Suppressor macrophage treated with lipopolysaccharide for 4 hours (primary cell): ENCODE measurements at places on chromosomes 2 and 18.

GRCh38 chr18:54777118-54777791 is 51.0 kb upstream of the RAB27B start:
- no peak for DNase-seq

- no peak for DNase-seq
Measured at GRCh38 chr2:55768991-55769390, 75.3 kb upstream of the PNPT1 start.

- no peak for DNase-seq
Measured at GRCh38 chr2:112156152-112156986, 18.2 kb downstream of the FBLN7 start.

GRCh38 chr18:79819064-79819967 is 21.6 kb downstream of the KCNG2 start:
- no peak for DNase-seq

DNA sequence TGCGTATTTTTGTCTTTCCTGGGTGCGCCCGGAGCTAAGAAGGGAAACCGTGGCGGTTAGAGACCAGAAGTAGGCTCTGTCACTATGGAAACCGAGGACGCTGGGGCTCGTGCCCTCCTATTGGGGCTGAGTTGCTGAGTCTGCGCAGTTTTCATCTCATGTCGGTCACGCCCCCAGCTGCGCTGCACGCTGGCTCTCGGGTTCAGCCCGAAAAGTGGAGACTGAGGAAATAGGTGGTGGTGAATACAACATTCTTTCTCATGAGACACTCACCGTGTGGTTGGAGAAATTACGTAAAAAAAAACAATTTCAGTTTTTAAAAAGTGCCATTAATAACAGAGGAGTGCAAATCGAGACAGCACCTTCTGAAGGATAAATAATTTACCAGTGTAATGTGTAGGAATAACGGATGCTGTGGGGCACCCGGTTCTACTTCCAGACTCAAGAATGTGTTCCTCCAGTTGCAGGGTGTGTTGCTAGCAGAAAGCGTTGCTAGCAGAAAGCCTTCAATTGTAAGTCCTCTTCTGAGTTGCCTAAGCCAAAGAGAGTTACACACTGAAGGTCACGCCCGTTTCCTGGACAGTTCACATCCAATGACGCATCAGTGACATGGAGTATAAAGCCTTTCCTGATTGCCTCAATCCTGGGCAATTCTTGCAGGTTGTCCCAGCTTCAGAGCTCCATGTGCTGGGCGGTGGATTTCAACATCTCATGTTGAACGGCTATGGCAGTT is 20.4 kb upstream of the CXXC1 start:
- DNase-seq, result peak; percentile 99

DNA sequence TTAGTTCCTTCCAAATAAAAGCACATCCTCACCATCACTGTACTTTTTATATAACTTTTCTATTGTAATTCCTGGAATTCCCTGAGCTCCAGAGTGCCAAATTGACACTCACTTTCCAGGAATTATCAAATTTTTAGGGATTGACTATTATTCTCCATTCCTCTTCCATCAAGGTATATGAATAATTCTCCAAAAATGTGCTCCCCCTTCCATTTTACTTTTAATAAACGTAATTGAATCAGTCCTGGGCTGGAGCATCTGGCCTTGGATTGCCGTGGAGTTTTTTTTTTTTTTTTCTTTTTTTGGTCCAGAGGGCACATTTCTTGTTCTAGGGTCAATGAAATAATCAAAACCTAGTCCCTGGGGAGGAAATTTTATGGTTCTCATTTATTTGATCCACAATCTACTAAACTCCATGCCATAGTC is 304.3 kb downstream of the CDCA7 start:
- DNase-seq, result no peak

DNA sequence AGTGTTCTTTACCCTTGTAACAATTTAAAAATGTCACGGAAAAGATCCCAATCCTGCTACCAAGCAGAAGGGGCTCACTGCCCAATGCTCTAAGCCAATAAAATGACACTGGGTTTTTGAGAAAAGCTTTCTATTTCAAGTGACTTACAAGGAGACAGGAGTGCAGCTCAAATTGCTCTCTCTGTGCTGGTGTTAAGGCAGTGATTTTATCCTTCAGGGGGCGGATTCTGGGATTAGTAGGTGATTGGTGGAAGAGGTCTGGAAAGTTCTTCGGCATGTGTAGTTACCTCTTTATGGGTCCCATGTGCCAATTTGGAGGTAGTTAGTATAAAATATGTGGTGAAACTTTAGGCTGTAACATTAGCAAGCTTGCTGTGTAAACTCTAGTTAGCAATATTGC is 27.4 kb upstream of the MCM6 start:
- DNase-seq, result no peak

DNA sequence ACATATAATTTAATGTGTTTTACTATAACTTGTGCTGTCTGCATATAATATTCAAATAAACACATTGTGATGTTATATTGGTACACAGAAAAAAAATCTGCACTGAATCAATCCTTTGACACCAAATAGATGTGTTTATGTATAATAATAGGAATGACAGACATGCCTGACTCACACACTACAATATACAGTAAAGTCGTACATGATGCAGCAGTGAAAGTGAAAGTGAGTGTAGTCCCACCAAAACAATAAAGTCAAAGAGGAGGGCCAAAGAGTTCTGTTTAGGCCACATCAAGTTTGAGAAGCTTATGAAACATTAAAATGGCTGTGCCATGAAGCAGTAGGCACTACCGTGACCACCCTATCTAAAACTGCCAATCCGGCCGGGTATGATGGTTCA is 8.2 kb upstream of the RBM44 start:
- peak; percentile 24 for DNase-seq

GRCh38 chr18:11322716-11323115 is 173.3 kb upstream of the PIEZO2 start:
- no peak for DNase-seq
